Renal cortex interstitium (tissue), 15 donors: ENCODE measurements at places on chromosomes 1 and 21. TPM values are rescaled to one million over a fixed set of nuclear protein-coding genes. Genes with fewer than 3 reads are reported as not detected.

KCNJ6 gene
- 0.29 TPM for polyA plus RNA-seq

EFNA1 gene
- 60.4 TPM for polyA plus RNA-seq

PTGFRN gene
- polyA plus RNA-seq, result 56.4 TPM

C1orf87 gene
- 0.39 TPM for polyA plus RNA-seq
